Type B pancreatic cell (in vitro differentiated cells): ENCODE measurements at places on chromosomes 3 and 15. TPM values are rescaled to one million over a fixed set of nuclear protein-coding genes. Genes with fewer than 3 reads are reported as not detected.

DNA sequence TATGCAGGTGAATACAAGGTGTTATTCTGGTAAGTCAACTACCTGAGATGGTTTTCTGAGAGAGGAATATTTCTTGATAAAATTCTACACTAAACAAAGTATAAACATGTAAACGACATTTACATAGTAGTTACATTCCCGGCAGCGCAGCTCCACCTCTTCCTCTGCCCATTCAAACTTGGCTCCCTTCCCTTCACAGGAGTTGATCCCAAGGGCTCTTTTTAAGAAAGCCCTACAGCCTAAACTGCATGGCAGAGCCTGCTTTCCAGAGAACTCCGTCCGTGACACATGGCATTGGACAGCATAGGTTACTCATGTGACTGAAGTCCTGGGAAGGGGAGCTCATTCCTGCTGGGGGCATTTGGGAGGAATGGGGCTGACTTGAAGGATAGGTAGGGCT lies 22.0 kb upstream of the LCTL start:
- DNase-seq, result no peak

- no peak for DNase-seq
Observed at GRCh38 chr15:75640483-75641178, 607 bp upstream of the IMP3 start.

- no peak for DNase-seq
Observed at GRCh38 chr3:112132975-112133448, at the start of gene GCSAM. Gene GCSAM (minus strand): TSS chr3:112133248. CDS start chr3:112133120, 128 bp downstream.

DNA sequence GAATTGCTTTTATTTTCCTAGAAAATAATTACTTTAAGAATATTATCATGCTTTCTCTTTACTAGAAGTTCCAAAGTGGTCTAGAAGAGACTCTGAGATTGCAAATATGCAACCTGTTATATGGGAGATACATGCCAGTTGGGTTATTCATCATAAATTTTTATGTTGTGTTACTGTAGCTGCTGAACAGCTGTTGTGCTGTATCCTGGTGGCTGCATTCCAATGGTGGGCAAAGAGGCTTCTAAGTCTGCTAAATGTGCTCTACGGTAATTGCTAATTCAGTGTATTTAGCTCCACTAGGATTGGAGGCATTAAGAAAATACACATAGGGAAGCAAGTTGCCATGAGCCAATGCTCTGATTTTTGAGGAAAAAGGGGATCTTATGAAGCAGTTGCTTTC lies 409.0 kb downstream of the TUSC7 start:
- DNase-seq, result no peak

DNA sequence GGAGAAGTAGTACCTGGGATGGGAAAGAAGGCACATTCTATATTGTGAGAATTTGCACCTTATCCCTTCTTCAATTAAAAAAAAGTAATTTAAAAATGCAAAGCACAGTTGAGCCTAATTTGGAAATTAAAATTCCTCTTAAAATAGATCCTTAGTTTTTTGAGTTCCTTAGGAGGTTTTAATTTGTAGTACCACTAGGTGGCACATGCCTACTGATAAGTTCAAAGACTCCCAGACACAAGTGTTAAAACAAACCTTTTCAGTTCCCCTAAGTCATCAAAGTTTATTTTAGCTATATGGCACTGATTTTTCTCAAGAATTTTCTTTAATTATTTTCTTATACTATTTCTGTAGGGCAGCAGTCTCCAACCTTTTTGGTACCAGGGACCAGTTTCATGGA lies 127.6 kb upstream of the AZI2 start:
- no peak for DNase-seq

DNA sequence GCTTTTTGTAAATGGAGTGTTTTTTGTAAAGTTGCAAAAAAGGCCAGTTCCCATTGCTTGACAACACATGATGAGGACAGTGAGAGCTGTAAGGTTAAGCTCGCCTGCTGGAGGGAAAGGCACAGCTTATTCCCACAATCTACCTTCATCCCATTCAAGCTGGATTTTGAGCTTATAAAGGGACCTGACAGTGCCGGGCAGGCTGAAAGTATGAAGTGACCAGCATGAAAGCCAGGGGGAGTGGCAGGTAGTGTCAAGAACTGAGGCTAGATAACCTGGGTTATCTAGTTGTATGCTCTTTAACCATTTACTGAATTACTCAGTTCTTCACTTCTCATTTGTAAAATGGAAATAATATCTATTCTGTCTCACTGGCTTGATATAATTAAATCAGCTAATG lies 52.3 kb upstream of the KPNA4 start:
- DNase-seq, result no peak

GRCh38 chr3:47610583-47610982 lies 31.9 kb upstream of the CSPG5 start:
- DNase-seq, result no peak

GRCh38 chr15:72368325-72368724 lies 7.5 kb downstream of the HEXA start:
- DNase-seq, result no peak

DNA sequence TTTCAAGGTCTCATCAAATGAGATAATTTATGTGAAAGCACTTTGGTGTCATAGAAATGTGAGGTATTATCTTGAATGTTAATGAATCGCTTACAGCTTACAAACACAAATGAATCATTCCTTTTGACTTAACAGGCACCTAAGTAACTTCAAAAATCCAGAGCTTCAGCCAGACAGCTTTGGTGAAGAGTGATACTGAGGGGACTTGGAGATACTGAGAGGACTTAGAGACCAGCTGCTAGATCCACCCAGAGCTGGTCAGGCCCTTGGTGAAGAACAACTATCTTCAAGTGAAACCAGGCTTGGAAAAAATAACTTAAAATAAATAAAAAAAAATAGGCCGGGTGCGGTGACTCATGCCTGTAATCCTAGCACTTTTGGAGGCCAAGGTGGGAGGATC lies 16.2 kb upstream of the ZFYVE19 start:
- no peak for DNase-seq

- DNase-seq, result no peak
Observed at GRCh38 chr3:183587336-183587735, 31.8 kb upstream of the KLHL6 start.

GRCh38 chr15:84649706-84650105 lies 4.4 kb downstream of the WDR73 start:
- no peak for DNase-seq

GRCh38 chr3:187746442-187747281 lies 1.4 kb upstream of the BCL6 start:
- DNase-seq, result no peak

GRCh38 chr3:124694486-124694885 lies 35.8 kb upstream of the UMPS start:
- no peak for DNase-seq

DNA sequence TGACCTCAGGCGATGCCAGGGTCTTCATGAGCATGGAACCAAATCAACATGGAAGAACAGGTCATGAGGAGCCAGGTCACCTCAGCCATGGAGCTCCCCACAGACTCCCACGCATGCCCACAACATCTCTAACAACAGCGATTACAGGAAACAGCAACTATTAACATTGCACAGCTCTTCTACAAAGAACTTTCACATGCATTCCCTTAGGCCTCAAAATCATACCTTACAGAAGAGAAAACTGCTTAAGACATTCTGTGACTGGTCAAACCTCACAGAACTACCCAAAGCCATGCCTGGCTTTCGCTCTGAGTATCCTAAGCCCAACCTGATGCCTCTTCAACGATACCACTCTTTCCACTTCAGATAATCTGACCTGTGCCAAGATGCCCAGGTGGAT lies 117.8 kb downstream of the OXNAD1 start:
- DNase-seq, result no peak

Gene GPR87
- 5.5 and 28.9 TPM in 2 replicates for total RNA-seq

Gene CYP1A1
- total RNA-seq, result 189 and 410 TPM in 2 replicates

Gene C3orf49
- not detected in 2 replicates for total RNA-seq

Gene SPTSSB
- 28.8 and 69.1 TPM in 2 replicates for total RNA-seq
